ENCODE measurements at places on chromosomes 3 and 15.

GRCh38 chr3:74546426-74546825, 68.0 kb downstream of the CNTN3 start:
- DNase-seq, result no peak

DNA sequence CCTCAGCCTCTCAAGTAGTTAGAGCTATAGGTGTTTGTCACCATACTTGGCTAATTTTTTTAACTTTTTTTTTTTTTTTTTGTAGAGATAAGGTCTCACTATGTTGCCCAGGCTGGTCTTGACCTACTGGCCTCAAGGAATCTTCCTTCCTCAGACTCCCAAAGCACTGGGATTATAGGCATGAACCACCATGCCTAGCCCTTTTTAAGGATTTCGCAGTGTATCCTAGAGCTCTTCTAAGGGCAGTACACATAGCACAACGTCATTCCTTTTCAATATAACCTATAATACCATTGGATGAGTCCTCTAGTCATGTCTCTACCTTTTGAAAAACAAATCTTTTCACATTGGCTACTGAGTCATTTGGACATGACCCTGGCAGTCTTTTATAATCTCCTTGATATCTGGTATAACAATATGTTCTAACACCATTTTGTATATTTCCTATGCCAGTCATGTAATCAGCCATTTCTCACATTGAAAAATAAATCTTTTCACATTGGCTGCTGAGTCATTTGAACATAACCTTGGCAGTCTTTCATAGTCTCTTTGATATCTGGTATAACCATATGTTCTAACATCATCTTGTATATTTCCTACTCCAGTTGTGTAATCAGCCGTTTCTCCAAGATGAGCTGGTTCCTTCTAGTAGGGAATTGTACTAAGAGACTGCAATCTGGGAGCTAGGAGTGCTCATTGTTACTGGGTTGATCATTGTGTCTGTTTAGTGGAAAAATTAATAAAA, 944.7 kb downstream of the MCTP2 start:
- no peak for DNase-seq

DNA sequence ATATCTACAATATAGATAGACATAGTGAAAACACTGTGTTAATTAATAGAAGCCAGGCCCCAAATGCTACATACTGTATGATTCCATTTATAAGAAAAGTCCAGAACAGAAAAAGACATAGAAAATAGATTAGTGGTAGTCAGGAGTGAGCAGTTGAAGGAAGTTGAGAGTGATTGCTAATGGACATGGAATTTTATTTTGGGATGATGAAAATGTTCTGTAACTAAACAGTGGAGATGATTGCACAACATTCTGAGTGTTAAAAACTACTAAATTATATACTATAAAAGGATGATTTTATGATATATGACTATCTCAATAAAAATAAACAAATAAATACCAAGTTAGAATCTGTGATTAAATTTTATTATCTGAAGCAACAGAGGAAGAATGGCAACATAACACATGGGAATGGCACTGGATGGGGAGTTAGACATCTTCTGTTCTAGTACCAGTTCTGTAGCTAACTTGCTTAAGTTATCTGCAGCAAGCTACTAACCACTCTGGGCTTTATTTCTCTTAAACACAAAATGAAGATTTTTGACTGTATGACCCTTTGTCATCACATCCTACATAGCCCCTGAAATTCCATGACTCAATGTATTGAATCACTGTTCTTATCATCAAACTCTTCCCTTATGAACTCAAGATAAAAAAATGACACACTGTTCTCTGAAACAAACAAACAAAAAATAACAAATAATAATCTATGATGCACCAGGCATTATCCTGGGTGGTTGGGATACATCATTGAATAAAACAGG, 612.7 kb downstream of the TBL1XR1 start:
- no peak for DNase-seq

DNA sequence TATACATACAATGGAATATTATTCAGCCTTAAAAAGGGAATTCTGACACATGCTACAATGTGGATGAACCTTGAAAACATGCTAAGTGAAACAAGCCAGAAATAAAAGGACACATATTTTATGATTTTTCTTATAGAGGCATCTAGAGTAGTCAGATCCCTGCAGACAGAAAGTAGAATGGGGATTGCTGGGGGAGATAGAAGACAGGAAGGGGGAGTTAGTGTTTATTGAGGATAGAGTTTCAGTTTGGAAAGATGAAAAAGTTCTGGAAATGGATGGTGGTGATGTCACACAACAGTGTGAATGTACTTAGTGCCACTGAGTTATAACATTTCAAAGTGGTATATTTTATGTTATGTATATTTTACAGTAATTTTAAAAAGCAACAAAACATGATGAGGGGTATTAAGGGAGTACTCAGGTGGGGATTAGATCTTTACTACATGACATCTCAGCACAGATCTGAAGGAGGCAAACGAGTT, 4.7 kb downstream of the ITPR1 start:
- no peak for DNase-seq

GRCh38 chr3:31132132-31132769, 237.8 kb upstream of the GADL1 start:
- DNase-seq, result no peak

- no peak for DNase-seq
Observed at GRCh38 chr15:40878785-40879184, 4.8 kb upstream of the RHOV start.

DNA sequence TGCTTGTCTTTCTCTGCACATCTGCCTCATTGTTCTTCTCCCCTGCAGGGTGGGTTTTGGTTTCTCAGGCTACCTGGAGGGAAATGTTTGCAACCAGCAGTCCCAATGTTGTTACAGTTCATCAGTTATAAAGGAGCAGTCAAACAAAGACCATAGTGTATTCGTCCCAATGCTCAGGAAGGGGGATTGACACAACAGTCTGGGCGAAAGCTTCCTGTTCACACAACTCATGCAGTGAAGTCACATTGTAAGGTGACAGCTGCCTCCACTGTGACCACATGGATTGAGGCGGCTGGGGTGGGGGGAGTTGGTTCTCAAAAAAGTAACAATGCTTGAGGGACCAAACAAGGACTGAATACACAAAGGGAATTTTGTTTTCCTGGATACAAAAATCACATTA, 28.8 kb upstream of the TF start:
- DNase-seq, result no peak

DNA sequence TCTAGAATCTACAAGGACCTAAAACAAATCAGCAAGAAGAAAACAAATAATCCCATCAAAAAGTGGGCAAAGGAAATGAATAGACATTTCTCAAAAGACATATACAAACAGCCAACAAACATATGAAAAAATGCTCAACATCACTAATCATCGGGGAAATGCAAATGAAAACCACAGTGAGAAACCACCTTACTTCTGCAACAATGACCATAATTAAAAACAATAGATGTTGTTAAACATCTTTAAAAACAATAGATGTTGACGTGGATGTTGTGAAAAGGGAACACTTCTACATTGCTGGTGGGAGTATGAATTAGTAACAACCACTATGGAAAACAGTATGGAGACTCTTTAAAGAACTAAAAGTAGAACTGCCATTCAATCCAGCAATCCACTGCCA, 96.2 kb downstream of the CBLB start:
- DNase-seq, result no peak

- DNase-seq, result no peak
Observed at GRCh38 chr3:119632216-119632615, 28.2 kb downstream of the POPDC2 start.

DNA sequence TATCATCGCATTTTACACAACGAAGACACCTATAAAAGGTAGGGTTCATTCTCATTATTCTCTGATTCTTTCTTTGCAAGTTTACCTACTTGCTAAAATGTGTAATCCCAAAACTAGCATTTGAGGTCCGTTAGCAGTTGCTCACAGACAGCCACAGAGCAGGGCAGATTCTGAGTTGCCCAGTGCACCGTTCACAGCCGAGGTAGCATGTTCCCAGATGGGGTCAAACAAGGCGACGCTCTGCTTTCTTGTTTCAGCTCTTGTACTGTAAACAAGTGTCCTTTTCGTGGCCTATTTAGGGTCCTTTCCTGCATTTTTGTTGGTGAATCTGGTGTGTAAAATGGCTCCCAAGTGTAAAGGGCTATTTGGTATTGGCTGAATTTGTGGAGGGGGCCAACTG, 3.1 kb downstream of the PPP1R2 start:
- no peak for DNase-seq

All from CD4-positive, alpha-beta T cell treated with Interleukin-17A for 4 hours (primary cell).